C1 segment of cervical spinal cord (tissue), 14 donors: ENCODE measurements at places on chromosomes 3 and 15.

- DNase-seq = no peak
Observed at GRCh38 chr3:168752339-168752738, 656.6 kb upstream of the GOLIM4 start.

DNA sequence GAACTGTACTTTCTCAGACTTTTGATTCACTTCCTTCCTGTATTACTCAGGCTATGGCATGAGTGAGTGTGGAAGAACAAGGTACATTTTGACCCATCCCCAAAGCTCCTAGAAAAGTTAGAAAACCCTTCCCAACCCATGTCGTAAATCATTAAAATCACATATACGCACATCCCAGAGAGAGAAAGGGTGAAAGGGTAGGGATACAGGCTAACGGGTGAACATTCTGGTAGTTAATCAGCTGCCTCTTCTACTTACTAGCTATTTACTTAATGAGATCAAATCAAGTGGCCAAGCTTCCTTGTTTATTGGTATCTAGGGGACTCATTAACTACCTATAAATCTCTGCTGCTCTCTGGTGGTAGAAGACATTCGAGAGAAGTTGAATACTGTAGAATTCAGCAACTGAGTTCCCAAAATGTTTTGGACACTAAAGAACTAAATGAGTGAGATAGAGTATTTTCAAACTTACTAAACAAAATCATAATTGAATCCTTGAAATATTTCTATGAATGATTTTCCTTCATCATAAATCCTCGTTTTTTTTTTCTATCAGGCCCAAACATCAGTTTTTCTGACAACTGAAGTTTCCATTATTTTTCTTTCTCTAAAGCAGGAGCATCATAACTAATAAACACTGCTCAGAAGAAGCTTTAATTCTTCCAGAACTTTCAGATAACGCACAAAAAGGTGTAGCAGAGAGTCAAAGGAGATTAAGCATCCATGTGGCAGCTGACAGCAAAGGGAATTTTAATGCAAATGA, 124.2 kb downstream of the IMPG2 start:
- DNase-seq = no peak

DNA sequence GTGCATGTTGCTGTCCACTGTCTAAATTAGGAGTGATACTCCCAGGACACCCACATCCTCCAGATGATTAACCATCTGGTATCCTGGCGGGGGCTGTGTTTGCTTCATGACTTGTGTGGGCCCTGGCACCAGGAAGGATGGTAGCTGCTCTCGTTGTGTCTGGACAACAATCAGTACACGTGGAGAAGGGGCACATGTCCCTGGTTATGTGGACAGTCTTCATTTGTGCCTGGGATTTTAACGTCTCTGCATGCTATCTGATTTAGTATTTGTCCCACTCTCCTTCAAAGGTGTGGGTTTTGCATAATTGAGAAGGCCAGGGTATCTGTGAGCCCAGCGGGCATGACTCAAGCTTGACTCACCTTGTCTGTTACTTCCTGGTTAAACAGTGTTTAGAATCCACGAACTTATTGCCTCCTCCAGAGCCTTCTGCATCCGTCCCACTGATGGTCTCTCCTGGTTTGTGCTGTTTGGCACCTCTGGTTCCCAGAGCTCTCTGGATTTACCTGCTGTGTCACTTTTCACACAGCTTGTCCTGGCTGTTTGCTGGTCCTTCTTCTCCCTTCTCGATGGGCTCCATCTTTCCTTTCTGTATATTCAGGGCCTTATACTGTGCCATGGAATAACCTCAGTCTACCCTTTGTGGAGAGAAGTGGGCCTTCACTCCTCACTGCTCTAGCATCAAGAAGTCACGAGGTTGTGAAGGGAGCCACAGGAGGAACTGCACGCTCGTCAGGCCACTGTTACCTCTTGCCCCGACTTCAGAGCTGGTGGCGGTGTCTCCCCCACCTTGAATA, 32.5 kb downstream of the ARNT2 start:
- no peak for DNase-seq

DNA sequence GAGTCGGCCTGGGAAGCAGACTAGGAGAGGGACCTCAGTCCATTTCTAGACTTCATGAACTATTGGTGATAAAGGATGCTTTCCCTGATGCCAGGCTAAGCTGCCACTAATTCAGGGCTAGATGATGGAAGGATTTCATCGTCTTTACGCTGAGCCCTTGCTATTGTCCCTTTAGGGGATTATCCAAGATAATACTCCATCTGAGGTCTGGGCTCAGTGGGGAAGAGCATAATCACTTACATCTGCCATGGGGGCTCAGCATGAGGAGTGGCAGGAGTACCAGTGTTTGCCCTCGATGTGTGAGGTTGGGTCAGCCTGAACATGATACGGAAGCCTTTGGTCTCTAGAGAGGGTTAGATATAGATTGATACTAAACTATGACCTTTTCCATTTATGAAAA, 47.3 kb downstream of the PTPRG start:
- DNase-seq = no peak

DNA sequence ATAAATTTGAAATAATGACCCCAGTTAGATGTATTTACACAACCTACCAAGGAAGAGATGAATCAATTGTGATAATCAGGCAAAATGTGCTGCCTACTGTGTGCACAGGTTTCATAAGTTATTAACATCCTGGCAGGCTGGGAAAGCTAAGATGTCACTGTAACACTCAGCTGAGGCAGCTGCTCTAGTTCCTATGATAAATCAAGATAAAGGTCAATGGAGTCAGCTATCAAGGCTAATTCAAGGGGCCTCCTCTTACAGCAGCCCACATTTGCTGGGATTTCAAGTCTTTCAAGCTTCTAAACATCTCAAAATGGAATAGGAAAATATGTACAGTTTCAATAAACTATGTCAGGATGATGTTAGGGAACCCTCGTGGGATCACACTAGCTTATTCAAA, 70.7 kb upstream of the PYGO1 start:
- no peak for DNase-seq

- no peak for DNase-seq
Observed at GRCh38 chr3:87127281-87127680, 99.8 kb upstream of the CHMP2B start.

GRCh38 chr3:184230081-184230602, 757 bp downstream of the VWA5B2 start:
- DNase-seq = no peak

DNA sequence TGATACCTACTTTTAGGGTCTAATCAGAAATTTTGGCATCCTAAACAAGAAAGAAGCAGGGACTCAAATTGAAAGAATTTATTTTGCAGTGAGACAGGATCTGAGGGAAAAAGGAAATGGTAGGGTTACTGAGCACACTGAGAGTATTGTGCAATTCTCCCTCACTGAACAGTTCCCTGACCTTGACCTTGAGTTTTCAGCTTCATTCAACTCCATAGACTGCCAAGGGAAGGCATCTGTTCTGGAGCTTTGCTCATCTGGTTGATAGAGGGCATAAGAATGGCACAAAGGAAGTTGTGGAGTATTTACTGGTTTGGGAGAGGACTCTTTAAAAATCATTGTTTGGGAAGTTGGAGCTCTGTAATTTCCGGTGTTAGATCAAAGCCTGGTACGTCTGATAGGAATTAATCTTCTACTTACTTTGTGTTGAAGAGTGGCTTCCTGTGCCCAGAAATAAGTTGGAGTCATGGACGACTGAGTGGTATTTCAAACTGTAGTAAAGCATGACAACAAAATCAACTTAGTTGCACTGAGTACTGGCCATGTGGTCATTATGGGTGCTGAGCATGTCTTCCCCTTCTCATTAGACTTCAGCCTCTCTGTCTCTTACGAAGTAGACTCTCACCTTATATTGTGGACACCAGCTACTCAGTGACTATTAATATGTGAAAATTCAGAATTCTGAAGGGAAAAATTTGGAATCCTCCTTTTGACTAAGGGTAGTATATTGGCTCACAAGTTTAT, 40.8 kb downstream of the CLDN1 start:
- DNase-seq = no peak

GRCh38 chr15:63778800-63779199, 54.9 kb downstream of the HERC1 start:
- no peak for DNase-seq

GRCh38 chr3:168865022-168865551, 769.4 kb upstream of the GOLIM4 start:
- no peak for DNase-seq
